ENCODE measurements at places on chromosomes 16 and 17.

DNA sequence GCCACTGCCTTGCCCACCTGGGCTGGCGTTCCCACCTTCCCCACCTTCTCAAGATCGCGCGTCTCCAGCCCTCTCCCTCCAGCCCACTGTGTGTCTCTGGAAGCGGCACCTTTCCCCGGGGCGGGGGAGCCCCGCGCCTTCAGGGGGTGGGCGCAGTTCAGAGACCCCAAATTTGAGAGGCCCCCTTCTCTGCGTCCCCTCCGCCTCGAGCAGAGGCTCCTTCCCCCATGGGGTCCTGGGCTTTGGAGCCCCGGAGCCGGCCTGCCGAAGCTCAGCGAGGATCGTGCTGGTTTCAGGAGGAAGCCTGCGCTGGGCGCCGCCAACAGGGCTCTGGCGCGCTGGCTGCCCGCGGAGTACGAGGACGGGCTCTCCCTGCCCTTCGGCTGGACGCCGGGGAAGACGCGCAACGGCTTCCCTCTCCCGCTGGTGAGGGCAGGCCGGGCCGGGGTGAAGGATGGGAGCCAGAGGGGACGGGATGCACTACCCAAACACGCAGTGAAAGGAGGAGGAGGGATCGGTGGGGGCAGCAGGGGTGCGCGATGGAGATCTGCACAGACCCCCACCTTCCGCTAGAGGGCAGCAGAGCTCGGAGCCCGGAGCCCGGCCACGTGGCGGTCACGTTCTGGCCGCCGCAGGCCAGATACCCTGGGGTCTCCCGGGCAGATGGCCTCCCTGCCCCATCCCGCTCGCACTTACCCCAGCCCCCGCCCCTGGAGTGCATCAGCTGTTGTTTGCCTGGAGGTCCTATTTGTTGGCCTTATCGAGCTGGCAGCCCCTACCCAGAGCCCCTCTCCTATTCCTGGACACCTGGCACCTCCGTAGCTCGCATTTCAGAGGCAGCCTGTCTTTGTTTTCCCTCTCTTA, 11.1 kb downstream of the LPO start:
- peak; percentile 79 for DNase-seq

- no peak for DNase-seq
Observed at GRCh38 chr17:33233811-33234177, 59.3 kb downstream of the ASIC2 start.

GRCh38 chr16:13982451-13982850, 62.5 kb downstream of the ERCC4 start:
- DNase-seq, result no peak

- DNase-seq, result no peak
Observed at GRCh38 chr17:9750524-9750923, 40.9 kb downstream of the DHRS7C start.

- peak; percentile 75 for DNase-seq
Observed at GRCh38 chr16:53892155-53892554, 188.2 kb downstream of the FTO start.

DNA sequence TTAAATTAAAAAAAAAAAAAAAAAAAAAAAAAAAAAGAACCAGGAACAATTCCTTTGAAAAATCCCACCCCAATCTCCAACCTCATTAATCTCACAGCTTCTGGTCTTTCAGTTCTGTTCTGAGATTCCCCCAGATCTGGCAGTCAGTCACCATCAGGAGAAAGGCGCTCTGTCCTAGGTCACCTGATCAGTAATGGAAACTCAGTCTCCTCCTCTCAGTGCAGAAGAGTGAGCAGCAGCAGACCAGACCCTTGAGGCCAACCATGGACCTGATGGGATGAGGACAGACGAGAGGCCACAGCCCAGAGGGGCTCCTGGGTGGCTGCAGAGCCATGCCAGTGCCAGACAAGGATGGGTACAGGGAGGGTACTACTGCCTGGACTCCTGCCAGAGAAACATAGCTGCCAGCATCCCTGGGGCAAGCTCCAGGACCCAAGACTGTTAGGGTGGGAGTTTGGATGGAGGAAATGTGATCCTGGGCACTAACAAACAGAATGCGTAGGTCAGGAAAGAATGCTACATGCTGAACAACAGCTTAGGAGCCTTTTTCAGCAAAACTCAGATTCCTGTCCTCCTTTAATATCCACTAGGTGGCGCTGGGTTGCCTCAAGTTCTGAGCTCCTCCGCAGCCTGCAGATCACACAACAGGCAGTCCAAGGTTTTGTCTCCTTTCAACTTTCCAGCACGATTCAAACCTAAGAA, 28.7 kb downstream of the MPG start:
- peak; percentile 68 for DNase-seq

DNA sequence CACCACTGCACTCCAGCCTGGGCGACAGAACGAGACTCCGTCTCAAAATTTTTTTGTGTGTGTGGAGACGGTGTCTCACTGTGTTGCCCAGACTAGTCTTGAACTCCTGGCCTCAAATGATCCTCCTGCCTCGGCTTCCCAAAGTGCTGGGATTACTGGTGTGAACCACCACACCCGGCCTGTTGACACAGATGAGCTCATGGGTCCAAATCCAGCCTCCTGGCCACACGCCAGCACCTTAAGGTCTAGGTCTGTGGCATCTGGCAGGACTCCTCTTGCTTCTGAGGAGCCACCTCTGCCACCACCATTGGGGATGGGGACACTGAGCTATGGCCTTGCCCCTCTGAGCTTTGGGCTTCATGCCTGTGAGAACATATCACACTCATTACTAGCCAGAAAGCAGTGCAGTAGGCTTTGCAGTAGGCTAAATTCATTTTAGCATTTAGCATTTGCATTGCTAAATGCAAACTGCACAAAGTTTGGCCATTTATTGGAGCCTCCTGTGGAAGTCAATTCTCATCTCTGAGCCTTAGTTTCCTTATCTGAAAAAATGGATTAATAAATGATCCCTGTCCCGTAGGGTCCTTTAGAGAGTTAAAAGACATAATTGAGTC, 5.5 kb upstream of the CDIPT start:
- DNase-seq, result no peak

GRCh38 chr16:1908184-1908583, 10.0 kb downstream of the HS3ST6 start:
- no peak for DNase-seq
